Dermis microvascular lymphatic vessel endothelial cell (primary cell): ENCODE measurements at places on chromosomes 12 and 14. TPM values are rescaled to one million over a fixed set of nuclear protein-coding genes. Genes with fewer than 3 reads are reported as not detected.

LALBA gene
- total RNA-seq = not detected in 2 replicates

INSM2 gene
- total RNA-seq = not detected in 2 replicates

IFI27L1 gene
- total RNA-seq = 7.2 and 13.0 TPM in 2 replicates

ZCRB1 gene
- total RNA-seq = 26.1 and 30.1 TPM in 2 replicates

CMTM5 gene
- not detected in 2 replicates for total RNA-seq

AQP6 gene
- total RNA-seq = not detected in 2 replicates

PLEK2 gene
- total RNA-seq = 0.51 and 5.5 TPM in 2 replicates

ACTN1 gene
- total RNA-seq = 152 and 367 TPM in 2 replicates

LRCOL1 gene
- total RNA-seq = 2.7 and 10.1 TPM in 2 replicates

OR4E2 gene
- total RNA-seq = not detected in 2 replicates

GDF11 gene
- 1.3 TPM in 2 replicates for total RNA-seq

CLEC12A gene
- total RNA-seq = not detected in 2 replicates

FAM181A gene
- total RNA-seq = not detected in 2 replicates

CIROP gene
- not detected in 2 replicates for total RNA-seq

KLRG1 gene
- total RNA-seq = 0.51 and 0.63 TPM in 2 replicates

DPPA3 gene
- total RNA-seq = not detected in 2 replicates

KRT71 gene
- total RNA-seq = not detected in 2 replicates

RND1 gene
- total RNA-seq = 3.2 and 6.1 TPM in 2 replicates

EID3 gene
- 1.4 and 2.7 TPM in 2 replicates for total RNA-seq
